Putamen (tissue), 1 donor: ENCODE measurements at places on chromosomes 13 and 19.

DNA sequence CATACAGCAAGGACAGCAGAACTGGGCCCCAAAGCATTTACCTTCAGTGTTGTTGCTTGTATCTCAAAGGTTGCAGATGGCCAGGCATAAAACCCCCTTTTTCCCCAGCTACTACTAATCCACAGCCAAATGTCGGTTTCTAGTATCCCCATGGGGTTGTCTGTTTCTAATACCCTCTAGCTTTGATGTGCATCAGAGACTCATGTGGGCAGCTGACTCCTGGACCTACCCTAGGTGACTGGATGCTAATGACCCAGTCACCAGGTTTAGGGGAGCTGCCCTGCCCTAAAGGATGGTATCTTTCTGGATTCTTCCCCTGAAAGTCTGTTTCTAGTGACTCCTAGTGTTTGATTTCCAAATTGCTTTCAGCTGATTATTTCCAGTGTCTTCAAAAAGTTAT lies 23.9 kb downstream of the TJP3 start:
- no peak for DNase-seq

DNA sequence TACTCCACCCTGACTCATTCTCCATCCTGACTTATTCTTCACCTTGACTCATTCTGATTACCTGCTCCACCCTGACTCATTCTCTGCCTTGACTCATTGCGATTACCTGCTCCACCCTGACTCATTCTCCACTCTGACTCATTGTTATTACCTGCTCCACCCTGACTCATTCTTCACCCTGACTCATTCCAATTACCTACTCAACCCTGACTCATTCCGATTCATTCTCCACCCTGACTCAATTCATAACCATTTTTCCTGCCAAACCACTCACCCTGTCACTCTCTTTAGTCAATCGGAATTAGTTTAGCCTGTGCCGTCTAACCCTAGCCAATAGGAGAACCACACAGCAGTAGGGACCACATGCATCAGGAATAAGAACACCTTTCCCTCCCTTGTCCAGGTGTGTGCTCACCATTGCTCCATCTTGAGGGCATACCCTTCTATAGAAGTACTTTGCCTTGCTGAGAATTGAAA lies 1227.4 kb upstream of the PCDH20 start:
- DNase-seq = peak; percentile 78

GRCh38 chr19:43560687-43561086 lies 14.6 kb downstream of the XRCC1 start:
- DNase-seq = no peak

DNA sequence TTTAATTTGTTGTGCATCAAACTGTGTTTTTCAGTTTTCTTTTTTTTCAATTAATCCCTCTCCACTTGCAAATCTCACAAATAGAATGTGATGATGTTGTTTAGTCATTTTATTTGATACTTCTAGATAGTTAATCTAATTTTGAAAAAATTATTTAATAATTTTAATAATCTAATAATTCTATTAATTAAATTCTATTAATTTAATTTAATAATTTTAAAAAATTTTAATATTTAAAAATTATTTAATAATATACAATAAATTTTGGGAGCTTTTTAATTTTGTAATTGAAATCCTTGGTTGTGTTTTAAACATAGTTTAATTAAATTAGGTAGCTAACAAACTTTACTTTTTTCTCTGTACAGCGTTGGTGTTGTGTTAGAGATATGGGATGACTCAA lies 393.8 kb downstream of the OLFM4 start:
- no peak for DNase-seq

DNA sequence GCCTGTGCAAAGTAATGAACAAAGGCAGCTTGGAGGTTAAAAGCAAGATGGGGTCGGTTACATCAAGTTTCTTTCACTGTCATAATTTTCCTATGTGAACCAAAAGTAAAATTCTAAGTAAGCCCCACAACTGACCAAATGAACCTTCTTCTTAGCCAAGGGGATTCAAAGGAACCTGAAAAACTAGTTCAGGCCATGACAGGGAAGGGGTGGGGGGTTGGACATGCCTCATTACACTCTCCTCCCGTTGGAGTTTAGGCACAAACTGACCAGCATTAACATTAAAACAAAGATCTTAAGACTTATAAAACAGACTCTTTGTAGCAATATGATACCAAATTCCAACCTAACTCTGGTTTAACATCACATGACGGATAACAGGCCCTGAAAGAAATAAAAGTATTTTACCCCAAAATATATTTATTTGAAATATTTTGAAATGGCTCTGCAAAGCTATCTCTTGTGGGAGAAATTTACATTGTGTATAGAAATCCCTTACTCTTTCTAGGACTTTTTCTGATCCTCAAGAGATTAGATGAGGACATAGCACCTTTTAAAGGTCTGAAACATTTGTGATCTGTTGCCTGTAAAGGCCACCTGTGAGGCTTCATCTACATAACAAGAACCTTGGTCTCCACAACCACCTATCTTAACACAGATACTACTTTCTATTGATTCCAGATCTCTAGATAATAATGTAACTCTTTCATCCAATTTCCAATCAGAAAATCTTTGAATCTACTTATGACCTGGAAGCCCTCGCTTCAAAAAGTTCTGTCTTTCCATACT lies 1829.0 kb upstream of the MIR17HG start:
- no peak for DNase-seq

- no peak for DNase-seq
Observed at GRCh38 chr13:31944262-31945160, 87.1 kb upstream of the FRY start.

- DNase-seq = no peak
Observed at GRCh38 chr13:101690871-101691270, 238.4 kb downstream of the ITGBL1 start.

DNA sequence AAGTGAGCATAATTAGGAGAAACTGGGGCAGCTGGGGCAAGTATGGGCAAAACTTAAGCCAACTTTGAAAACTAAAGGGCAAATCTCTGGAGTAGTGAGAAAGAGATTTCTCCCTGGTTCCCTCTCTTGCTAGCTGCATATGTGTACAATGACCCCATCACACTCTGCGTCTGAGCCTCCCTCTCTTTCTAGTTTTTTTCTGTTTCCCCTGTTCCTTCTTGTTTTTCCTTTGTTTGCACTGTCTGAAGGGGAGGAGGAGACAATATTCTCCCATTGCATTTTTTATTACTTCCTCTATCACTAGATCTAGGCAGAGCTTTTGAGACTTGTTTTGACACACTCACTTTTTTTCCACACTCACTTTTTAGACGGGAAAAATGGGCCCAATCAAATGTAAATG lies 11.2 kb upstream of the CLDN10 start:
- DNase-seq = peak; percentile 5

- DNase-seq = no peak
Observed at GRCh38 chr19:41563854-41564514, 12.0 kb upstream of the CEACAM21 start.

DNA sequence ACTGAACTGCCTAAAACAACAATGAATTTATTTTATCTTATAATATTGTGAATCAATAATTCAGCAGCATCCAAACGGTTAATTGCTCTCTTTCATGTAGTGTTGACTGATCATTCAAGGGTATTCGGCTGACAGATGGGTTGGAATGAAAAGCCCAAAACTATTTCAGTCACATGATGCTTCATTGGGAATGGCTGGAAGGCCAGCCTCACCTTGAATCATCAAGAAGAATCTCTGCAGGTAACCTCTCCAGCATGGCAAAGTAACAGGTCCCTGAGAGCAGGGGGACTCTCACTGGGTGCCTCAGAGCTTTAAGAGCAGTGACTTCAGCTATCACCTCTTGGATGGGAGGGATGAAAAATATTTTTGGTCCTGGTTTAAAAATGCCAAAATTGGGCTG lies 1395.7 kb downstream of the OLFM4 start:
- no peak for DNase-seq

- no peak for DNase-seq
Observed at GRCh38 chr13:107332188-107332587, 764.3 kb upstream of the ARGLU1 start.

- DNase-seq = peak; percentile 90
Observed at GRCh38 chr19:2032296-2032941, 16.9 kb upstream of the BTBD2 start.

DNA sequence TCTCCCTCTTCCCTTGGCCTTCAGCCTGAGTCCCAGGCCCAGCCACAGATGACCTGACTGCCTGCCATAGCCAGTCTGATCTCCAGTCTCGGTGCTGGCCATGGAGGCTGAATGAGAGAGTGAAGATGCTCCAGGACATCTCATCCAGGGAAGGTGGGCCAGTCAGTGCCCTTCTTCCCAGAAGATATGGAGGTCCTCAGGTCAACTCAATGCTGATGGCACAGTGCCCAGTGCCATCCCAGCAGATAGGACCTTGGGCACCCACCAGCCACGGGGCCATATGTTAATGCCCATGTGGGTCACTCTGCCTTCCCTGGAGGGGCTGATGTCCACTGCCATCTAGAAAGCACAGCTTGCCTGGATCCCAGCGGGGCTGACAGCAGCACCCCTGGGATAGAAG lies 7.2 kb downstream of the VSTM2B start:
- DNase-seq = no peak

DNA sequence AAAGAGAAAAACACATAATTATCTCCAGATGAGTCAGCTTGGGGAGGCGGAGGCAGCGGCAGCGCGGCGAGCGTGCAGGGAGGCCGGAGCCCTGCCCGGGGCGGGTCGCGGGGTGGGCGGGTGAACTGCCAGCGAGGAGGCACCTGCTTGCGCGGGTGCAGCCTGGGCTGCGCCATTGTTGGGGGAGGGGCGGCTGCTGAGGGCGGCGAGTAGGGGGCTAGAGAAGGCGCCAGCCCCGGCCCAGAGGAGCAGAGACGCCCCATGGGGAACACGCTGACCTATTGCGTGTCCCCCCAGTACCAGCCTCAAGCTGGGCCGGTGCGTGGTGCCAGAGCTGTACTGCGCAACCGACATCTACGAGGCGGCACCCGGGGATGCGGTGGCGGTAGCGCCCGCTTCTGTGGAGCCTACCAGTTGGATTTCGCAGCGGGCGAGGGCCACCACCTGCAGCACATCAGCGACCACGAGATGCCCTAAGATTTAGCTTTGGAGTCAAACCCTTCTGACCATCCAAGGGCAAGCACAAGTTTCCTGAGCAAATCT lies 16.7 kb downstream of the ZNF100 start:
- no peak for DNase-seq

GRCh38 chr13:40931719-40932118 lies 87.4 kb downstream of the ELF1 start:
- no peak for DNase-seq

DNA sequence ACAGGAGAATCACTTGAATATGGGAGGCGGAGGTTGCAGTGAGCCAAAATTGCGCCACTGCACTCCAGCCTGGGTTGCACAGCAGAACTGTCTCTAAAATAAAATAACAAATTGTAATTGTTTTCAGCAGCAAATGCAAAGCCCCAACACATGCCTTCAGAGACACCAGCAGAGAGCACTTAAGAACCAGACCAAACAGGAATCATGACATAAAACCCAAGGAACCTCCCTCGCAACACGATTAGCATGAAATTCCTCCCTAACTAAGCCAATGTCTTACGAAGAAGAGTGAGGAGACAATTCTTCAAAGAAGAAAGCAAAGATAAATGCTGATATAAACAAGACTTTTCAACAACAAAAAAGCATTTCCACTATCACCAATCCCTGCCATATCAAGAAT lies 40.1 kb downstream of the PSPC1 start:
- no peak for DNase-seq

DNA sequence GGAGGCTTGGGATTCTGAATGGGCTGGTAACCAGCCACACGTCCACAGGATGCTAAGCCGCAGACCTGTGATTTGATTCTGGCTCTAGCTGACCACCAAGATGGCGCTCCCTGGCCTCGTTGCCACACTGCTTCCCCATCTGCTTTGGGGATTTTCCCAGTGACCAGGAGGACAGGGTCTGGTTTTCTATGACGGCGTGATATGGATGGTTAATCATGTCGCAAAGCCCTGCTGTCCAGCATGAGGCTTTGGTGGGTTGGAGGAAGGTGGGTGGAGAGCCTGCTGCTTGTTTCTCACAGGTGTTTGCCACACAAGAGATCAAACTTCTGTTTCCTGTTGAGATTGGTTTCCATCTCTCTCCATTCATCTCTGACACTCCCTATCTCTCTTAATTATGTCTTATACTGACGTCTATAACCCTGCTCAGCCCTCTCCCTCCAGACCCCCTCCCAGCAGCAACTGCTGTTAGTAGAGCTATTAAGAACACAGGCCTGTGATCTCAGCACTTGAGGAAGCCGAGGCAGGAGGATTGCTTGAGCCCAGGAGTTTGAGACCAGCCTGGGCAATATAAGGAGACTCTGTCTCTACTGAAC lies 102.7 kb downstream of the SIPA1L3 start:
- DNase-seq = no peak

GRCh38 chr19:54470991-54471782 lies 1.9 kb downstream of the CDC42EP5 start:
- DNase-seq = peak; percentile 56

- no peak for DNase-seq
Observed at GRCh38 chr19:8696993-8697392, 1.6 kb downstream of the ACTL9 start.

DNA sequence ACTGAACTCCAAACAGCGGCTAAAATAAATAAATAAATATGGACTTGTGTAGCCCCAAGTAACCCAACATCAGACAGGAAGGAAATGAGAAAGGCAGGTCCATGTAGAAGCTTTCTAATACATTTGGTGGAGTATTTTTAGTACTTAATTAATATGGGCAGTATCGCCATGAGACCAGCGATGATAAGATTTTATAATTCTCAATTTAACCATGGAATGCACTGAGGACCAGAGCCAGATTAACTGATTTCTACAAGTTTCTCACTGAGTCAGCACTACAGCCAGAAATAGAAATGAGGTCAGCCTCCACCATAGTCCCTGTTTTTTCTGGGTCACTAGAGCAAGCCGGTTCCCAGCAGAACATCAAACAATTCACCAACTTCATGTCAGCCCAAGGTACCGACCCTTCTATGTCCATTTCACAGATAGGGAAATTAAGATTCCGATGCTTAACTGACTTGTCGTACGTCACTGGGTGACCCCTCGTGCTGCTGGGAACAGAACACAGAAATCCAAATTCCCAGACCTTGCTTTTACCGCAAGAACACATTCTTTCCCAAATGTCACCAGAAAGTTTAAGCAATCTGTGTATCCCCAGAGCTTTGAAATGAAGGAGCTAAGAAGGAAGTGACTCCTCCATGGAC lies 90.4 kb downstream of the COL4A1 start:
- no peak for DNase-seq

DNA sequence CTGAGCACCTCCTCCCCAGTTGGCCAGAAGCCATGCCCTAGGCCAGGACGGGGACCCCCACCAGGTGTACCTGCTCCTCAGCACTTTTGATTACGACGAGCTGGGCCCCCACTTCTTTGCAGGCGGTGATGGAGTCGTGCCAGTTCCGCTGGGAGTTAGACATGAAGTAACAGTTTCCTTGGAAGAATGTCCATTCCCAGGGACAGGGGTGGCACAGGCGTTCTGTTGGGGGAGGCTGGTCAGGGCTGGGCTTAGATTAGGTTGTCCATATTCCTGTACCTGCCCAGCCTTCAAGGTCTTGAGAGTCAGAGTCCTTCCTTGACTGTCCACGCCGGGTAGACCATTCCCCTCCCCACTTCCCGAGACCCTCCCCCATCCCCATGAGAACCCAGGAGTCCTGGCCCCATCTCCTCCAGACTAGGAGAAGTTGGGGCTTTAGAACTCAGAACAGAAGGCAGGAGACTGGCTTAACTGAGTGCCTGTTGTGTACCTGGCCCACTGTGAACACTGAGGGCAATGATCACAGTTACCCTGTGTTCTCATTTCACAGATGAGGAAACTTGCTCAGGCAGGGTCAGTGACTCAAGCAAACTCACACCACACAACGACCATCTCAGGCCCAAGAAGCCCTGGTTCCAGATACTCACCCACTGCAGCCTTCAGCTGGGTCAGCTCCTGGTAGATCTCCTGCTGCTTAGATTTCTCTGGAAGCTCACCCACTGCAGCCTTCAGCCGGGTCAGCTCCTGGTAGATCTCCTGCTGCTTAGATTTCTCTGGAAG lies 2.3 kb downstream of the CD209 start:
- DNase-seq = no peak
